ENCODE measurements at places on chromosomes 5 and 9. TPM values are rescaled to one million over a fixed set of nuclear protein-coding genes. Genes with fewer than 3 reads are reported as not detected.

- H3K4me1 ChIP-seq = peaks cover 12% of the 10 kb centered on the region
- H3K27ac ChIP-seq = no peak overlapping the region
- H3K27me3 ChIP-seq = peaks cover 17% of the 10 kb centered on the region
Measured at GRCh38 chr5:65076251-65076869, 307.6 kb downstream of the CWC27 start.

GRCh38 chr9:107782789-107783188, 293.2 kb upstream of the KLF4 start:
- H3K27ac ChIP-seq = no peak overlapping the region
- H3K4me1 ChIP-seq = no peaks in the 10 kb centered on the region
- no peaks in the 10 kb centered on the region for H3K36me3 ChIP-seq
- no peak for DNase-seq
- H3K4me3 ChIP-seq = no peak overlapping the region
- H3K27me3 ChIP-seq = no peaks in the 10 kb centered on the region

DNA sequence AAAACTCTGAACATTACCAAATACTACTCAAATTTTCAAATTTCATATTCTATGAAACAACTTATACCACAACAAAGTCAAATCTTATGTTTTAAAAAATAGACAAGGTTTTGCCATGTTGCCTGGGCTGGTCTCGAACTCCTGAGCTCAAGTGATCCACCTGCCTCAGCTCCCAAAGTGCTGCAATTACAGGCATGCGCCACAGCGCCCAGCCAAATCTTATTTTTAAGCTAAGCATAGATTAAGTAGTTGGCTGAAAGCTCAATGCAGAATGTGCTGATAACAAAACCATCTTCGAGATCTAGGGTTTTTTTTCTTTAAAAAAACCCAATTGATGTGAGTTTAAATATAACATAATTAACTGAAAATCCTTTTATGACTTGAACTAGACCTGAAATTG, 6.4 kb downstream of the LMBRD2 start:
- peaks cover 14% of the 10 kb centered on the region for H3K4me1 ChIP-seq
- no peak overlapping the region for H3K4me3 ChIP-seq
- no peak for DNase-seq
- no peak overlapping the region for H3K27ac ChIP-seq
- peaks cover 13% of the 10 kb centered on the region for H3K36me3 ChIP-seq

GRCh38 chr5:39714036-39714698, 289.4 kb upstream of the DAB2 start:
- peaks cover 4% of the 10 kb centered on the region for H3K27me3 ChIP-seq
- peak; percentile 81 for DNase-seq
- no peak overlapping the region for H3K27ac ChIP-seq
- no peaks in the 10 kb centered on the region for H3K36me3 ChIP-seq

- no peak overlapping the region for H3K4me3 ChIP-seq
- no peak for DNase-seq
- no peaks in the 10 kb centered on the region for H3K27me3 ChIP-seq
- H3K27ac ChIP-seq = no peak overlapping the region
Measured at GRCh38 chr5:2143646-2144353, 261.1 kb upstream of the IRX4 start.

- peaks cover 38% of the 10 kb centered on the region for H3K36me3 ChIP-seq
- H3K4me3 ChIP-seq = peak overlapping the region; percentile 73
- H3K27me3 ChIP-seq = no peaks in the 10 kb centered on the region
- peak overlapping the region; percentile 89 for H3K27ac ChIP-seq
Measured at GRCh38 chr5:100852988-100853449, 50.1 kb downstream of the ST8SIA4 start.

GRCh38 chr9:37200433-37201005, 80.1 kb downstream of the ZCCHC7 start:
- H3K27me3 ChIP-seq = no peaks in the 10 kb centered on the region
- H3K4me3 ChIP-seq = peak overlapping the region; percentile 16
- peak overlapping the region; percentile 54 for H3K27ac ChIP-seq
- peaks cover 32% of the 10 kb centered on the region for H3K36me3 ChIP-seq
- no peak for DNase-seq

DNA sequence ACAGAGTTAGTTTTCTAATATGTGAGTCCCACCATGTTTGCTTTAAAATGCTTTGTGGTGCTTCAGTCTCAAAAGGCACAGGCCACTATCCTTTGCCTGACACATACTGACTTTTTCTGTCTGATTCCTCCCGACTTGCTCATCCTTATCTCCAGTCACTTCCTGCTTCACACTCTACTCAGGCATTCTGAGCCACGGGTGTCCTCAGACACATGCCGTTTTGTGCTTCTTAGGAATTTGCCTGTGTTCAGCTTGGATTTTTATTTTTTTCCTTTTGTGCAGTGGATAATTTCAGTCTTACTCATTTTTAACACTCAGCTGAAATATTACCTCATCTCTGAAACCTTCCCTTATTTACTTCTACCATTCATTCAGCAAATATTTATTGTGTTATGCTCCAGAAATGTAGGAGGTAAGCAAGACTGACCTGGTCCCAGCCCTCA, 54.1 kb downstream of the MAN2A1 start:
- no peak overlapping the region for H3K27ac ChIP-seq
- no peaks in the 10 kb centered on the region for H3K27me3 ChIP-seq
- peaks cover 17% of the 10 kb centered on the region for H3K36me3 ChIP-seq
- peaks cover 15% of the 10 kb centered on the region for H3K4me1 ChIP-seq
- no peak overlapping the region for H3K4me3 ChIP-seq
- DNase-seq = no peak

DNA sequence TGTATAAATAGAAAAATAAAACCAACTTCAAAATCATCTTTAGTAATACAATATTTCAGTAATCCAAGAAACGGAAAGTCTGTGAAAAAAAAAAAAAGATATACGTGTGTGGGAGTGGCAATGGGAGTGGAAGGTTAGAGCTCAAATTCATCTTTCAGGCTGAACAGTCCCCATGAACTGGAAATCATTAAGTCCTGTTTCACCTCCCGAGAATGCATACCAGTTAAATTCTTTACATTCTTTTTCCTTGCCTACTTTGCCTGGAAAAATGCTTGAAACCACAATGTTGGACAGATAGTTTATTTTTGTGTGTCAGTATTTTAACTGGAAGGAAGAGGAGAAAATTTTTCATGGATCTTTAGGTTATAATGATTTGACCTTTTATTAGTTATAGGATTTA, 166.8 kb downstream of the MUSK start:
- no peak overlapping the region for H3K4me3 ChIP-seq
- no peaks in the 10 kb centered on the region for H3K4me1 ChIP-seq
- no peak for DNase-seq
- H3K36me3 ChIP-seq = no peaks in the 10 kb centered on the region
- H3K27ac ChIP-seq = no peak overlapping the region

GRCh38 chr9:129242971-129243561, 65.0 kb upstream of the IER5L start:
- DNase-seq = no peak
- no peak overlapping the region for H3K27ac ChIP-seq
- no peak overlapping the region for H3K4me3 ChIP-seq
- H3K36me3 ChIP-seq = no peaks in the 10 kb centered on the region

DNA sequence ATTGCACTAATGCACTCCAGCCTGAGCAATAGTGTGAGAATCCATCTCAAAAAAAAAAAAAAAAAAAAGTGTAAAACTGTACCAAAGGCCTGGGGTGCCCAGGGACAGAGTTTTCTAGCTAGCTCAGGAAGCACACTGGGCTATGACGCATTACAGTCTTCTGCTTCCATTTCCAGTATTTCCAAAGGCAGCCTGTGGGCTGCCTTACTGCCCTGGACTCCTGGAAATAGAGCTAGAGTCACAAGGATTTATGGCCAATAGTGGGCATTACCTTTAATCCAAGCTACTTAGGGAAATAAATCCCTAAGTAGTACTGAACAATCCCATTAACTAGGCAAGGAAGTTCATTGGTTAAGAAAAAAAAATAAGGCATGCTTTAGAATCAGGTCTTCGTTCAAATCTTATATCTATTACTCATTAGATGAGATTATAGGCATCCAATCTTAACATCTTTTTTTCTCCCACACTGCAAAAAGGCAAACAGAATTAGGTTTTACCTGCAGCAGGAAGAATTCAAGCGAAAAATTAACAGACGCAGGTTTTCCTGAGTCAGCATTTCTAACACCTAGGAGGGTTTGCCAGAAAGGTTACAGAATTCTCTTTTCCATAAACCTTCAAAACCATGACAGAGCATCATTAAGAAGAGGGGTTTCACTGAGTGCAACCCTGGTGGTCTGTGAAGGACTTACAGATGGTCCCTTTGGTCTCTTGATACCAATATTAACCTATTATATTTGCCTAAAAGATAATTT, 85.6 kb upstream of the CCDC112 start:
- H3K4me1 ChIP-seq = peaks cover 15% of the 10 kb centered on the region
- no peak overlapping the region for H3K4me3 ChIP-seq
- H3K27ac ChIP-seq = no peak overlapping the region

GRCh38 chr5:54861212-54861894, 124.0 kb downstream of the ESM1 start:
- no peak overlapping the region for H3K27ac ChIP-seq
- peaks cover 41% of the 10 kb centered on the region for H3K27me3 ChIP-seq

DNA sequence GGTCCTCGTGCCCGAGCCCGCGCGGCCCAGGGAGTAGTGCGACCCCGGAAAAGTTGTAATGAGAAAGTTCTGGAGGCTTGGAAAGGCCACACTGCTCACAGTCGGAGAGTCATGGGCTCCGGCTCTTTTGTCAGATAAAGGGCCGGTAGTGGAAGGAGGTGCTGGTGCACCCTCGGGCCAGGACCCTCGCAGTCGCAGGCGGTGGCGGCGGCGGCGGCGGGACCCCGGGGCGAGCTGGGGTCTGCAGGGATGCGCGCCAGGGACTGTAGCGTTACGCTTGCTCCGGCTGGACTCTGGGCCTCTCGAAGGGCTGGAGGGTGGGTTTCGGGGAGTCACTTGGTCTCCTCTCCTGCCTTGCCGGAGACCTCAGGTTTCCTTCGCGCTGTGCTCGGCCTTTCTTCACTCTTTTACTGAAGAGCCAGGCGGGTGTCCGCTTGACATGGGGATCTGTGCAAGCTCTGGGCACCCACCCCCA, 1.5 kb downstream of the RORB start:
- no peaks in the 10 kb centered on the region for H3K36me3 ChIP-seq
- peaks cover 63% of the 10 kb centered on the region for H3K27me3 ChIP-seq
- DNase-seq = no peak

The AGTPBP1 gene
- total RNA-seq = 25.8 TPM

The FNBP1 gene
- total RNA-seq = 245 TPM

The GFPT2 gene
- not detected for total RNA-seq

The TAF11L5 gene
- not detected for total RNA-seq

The C9orf57 gene
- not detected for total RNA-seq

The FBXL7 gene
- not detected for total RNA-seq

The SPATA31D4 gene
- not detected for total RNA-seq

The LCN10 gene
- total RNA-seq = 1.1 TPM

The TAS2R1 gene
- total RNA-seq = not detected

The CSNK1A1 gene
- 175 TPM for total RNA-seq

The ISCA1 gene
- total RNA-seq = 30.1 TPM

The UBAP1 gene
- total RNA-seq = 32.5 TPM

Data from activated CD4-positive, alpha-beta T cell treated with anti-CD3 and anti-CD28 coated beads, Interleukin-2, amount 10 ng/mL, durations not matched to agents 24 days and 14 days (primary cell).